ENCODE measurements at places on chromosomes 7 and 10. TPM values are rescaled to one million over a fixed set of nuclear protein-coding genes. Genes with fewer than 3 reads are reported as not detected.
A peak's percentile ranks its signal among the peaks of the same experiment; 100 is the strongest.

DNA sequence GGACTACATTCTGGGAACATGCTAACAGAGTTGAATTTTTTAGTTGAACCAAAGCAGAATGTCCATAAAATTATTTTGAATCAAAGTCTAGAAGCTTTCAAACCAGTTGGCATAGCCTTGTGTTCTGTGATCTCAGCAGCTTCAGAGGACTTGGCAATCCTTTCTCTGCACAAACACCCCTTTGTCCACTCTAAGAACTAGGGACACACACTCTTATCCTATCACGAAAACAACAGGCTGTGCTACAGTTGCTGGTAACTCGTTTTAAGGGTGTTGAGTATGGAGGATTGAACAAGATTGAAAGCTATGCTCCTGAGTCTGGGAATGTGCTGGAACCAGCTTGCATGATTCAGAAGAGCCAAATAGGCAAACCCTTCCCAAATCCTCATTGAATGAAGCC is 76.4 kb upstream of the PRSS58 start:
- H3K4me3 ChIP-seq: no peak overlapping the region
- no peaks in the 10 kb centered on the region for H3K27me3 ChIP-seq
- DNase-seq: no peak
- H3K4me1 ChIP-seq: no peaks in the 10 kb centered on the region
- no peak overlapping the region for H3K27ac ChIP-seq
- H3K36me3 ChIP-seq: no peaks in the 10 kb centered on the region

Gene NXPH1
- not detected for total RNA-seq

- no peaks in the 10 kb centered on the region for H3K4me1 ChIP-seq
- no peaks in the 10 kb centered on the region for H3K27me3 ChIP-seq
- H3K27ac ChIP-seq: no peak overlapping the region
- H3K36me3 ChIP-seq: no peaks in the 10 kb centered on the region
- H3K4me3 ChIP-seq: no peak overlapping the region
These were observed 44.5 kb upstream of the ACBD5 start for GRCh38 chr10:27285093-27285492.

GRCh38 chr10:129725482-129725881 is 238.6 kb downstream of the EBF3 start:
- H3K36me3 ChIP-seq: no peaks in the 10 kb centered on the region
- H3K27me3 ChIP-seq: no peaks in the 10 kb centered on the region
- DNase-seq: no peak
- no peak overlapping the region for H3K27ac ChIP-seq
- no peaks in the 10 kb centered on the region for H3K4me1 ChIP-seq
- H3K4me3 ChIP-seq: no peak overlapping the region

Gene GSDME
- 6.0 TPM for total RNA-seq

Gene ANKRD2
- not detected for total RNA-seq

- H3K27ac ChIP-seq: peak overlapping the region; percentile 54
- DNase-seq: no peak
- no peak overlapping the region for H3K4me3 ChIP-seq
- peaks cover 20% of the 10 kb centered on the region for H3K36me3 ChIP-seq
- H3K4me1 ChIP-seq: peaks cover 72% of the 10 kb centered on the region
These were observed 41.4 kb downstream of the LRRC20 start for GRCh38 chr10:70341016-70341415.

Gene SPDYE5
- not detected for total RNA-seq

DNA sequence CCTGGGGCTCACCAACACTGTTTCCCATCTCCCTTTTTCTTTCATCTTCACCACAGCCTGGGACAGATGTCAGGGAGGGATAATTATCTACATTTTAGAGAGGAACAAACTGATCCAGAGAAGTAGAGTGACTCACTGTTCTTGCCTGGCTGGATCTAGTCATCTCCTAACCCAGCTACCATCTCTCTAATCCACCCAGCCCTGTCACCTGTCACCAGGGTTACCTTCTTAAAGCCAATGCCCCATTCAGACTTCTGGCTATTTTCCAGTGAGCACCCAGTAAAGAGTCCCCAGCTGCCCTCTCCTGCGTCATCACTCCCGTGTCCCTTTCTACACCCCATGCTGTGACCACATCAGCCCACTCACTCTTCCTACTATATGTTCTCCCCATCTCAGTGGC is 68.4 kb upstream of the DUSP5 start:
- no peak for DNase-seq
- H3K4me3 ChIP-seq: no peak overlapping the region
- H3K4me1 ChIP-seq: peaks cover 27% of the 10 kb centered on the region
- H3K36me3 ChIP-seq: no peaks in the 10 kb centered on the region
- H3K27ac ChIP-seq: no peak overlapping the region

Gene GIMAP7
- total RNA-seq: not detected

Gene TET1
- total RNA-seq: 2.2 TPM

DNA sequence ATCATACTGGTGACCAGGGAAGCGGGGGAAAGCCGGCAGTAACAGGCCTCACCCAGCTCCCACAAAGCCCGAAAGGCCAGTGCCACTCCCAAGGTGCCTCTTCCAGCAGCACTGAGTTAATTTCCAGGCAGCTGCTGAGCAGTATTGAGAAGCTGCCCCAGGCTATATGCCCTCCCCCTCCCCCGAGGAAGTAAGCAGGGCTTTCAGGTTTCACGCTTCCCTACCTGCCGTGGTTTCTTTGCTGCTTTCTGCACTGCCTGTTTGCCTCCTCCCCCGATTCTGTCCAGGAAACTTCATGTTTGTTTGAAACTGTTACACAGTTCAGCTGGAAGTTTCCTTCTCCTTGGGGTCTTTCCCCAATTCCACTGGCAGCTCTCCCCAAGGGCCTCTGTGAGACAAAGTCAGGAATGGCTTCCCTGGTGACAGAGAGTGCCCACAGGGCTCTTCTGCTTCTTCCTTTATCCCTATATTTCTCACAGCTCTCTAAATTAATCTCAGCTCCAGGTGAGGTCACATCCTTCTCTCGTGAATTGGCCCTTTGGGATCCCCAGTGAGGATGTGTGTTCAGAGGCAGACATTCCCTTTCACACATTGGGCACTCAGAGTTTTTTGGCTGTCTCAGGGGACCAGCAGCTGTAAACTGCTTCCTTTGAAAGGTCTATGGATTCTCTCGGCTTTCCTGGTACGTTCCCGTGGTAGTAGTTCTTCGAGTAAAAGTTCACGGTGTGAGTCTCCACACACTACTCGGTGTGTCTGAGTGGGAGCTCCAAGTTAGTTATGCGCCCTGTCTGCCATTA is 19.4 kb downstream of the C1GALT1 start:
- peaks cover 5% of the 10 kb centered on the region for H3K4me1 ChIP-seq
- no peaks in the 10 kb centered on the region for H3K27me3 ChIP-seq
- H3K36me3 ChIP-seq: peaks cover 28% of the 10 kb centered on the region

Gene LIPK
- not detected for total RNA-seq

Gene TAS2R41
- total RNA-seq: not detected

GRCh38 chr7:133360201-133360600 is 107.3 kb downstream of the EXOC4 start:
- H3K4me3 ChIP-seq: no peak overlapping the region
- H3K36me3 ChIP-seq: no peaks in the 10 kb centered on the region
- no peak for DNase-seq
- no peak overlapping the region for H3K27ac ChIP-seq
- H3K4me1 ChIP-seq: peaks cover 5% of the 10 kb centered on the region

DNA sequence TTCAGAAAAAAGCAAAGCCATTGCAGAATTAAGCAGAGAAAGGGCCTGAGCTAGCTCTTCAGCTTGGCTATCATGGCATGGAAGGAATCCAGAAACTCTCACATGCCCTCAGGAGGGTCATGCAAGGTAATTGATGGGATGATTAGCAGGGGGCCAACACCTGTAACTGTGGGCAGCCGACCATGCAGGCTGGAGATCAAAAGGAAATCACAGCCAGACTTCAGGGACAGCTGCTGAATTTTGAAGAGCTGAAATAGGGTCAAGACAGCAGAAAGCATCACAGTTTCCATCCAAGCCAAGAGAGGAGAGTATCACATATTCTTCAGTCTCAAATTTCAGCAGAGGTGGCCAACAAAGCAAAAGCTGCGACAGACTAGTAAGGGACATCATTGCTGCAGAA is 239.6 kb upstream of the STEAP1 start:
- no peaks in the 10 kb centered on the region for H3K27me3 ChIP-seq
- H3K4me3 ChIP-seq: no peak overlapping the region
- no peak for DNase-seq
- H3K27ac ChIP-seq: no peak overlapping the region
- H3K36me3 ChIP-seq: no peaks in the 10 kb centered on the region

Gene SLC29A3
- total RNA-seq: 3.4 TPM

DNA sequence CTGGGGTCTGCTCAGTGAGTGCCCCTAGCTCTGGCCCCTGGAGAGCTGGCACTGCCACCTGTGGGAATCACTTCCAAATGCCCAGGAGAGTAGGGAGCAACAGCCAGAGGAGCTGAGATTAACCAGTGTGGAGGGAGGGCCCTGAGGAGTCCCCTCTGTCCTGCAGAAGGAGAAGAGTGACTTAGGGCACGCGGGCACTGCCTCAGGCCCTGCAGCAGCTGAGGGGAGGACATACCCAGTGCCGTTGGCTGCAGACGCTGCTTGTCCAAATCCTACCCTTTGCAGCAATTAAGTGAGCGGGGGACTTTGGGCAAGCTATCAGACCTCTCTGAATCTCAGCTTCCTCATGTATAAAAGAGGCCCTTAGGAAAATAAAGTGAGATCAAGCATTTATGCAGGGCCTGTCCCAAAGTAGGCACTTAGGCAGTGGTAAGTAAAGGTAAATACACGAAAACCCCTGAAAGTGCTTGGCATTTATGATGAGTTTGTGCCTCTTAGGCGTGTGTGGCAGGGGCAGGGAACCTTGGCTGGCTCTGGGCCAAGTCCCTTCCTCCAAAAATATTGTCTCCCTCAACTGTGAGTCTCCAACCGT is 16.9 kb downstream of the PRF1 start:
- no peak overlapping the region for H3K27ac ChIP-seq
- H3K27me3 ChIP-seq: no peaks in the 10 kb centered on the region
- no peak overlapping the region for H3K4me3 ChIP-seq
- peaks cover 6% of the 10 kb centered on the region for H3K4me1 ChIP-seq
- H3K36me3 ChIP-seq: no peaks in the 10 kb centered on the region

- no peak overlapping the region for H3K27ac ChIP-seq
- H3K27me3 ChIP-seq: no peaks in the 10 kb centered on the region
- DNase-seq: no peak
- H3K4me3 ChIP-seq: no peak overlapping the region
These were observed 323.3 kb upstream of the KAT6B start for GRCh38 chr10:74502963-74503608.

- DNase-seq: no peak
- H3K4me3 ChIP-seq: no peak overlapping the region
- H3K27ac ChIP-seq: no peak overlapping the region
- no peaks in the 10 kb centered on the region for H3K36me3 ChIP-seq
- H3K27me3 ChIP-seq: no peaks in the 10 kb centered on the region
These were observed 63.3 kb downstream of the IMMP2L start for GRCh38 chr7:111499027-111499426.

DNA sequence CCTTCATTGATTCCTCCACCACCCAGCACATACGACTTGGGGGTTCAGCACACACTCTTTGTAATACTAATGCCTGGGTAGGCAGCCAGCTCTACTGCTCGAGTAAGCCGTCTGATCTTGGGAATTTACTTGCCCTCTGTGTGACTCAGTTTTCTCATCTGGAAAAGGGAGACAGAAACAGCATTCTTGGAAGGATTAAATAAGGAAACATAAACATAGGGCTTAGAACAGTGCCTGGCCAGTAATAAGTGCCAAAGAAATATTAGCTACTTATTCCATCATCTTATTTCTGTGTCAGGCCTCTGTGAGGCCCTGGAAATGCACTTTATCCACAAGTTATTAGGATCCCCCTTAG is 130.1 kb downstream of the TNS3 start:
- H3K4me1 ChIP-seq: peaks cover 4% of the 10 kb centered on the region
- no peak overlapping the region for H3K4me3 ChIP-seq
- no peaks in the 10 kb centered on the region for H3K27me3 ChIP-seq

DNA sequence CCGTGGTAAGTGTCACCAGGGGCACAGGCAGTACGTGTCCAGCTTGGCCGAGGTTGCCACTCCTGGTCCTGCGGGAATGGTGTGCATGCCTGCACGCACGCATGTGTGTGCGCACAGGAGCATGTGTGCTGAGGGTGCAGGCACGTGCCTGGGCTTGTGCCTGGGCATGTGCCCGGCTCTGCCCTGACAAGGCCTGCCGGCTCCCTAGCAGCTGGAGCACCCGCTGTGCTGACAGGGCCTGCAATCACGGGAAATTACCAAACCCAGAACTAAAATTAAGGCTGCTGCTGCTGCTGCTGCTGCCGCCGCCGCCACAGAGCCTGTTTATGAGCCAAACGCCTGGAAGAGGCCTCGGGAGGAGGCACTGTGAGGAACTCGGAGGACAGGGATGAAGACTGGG is 28.7 kb downstream of the GHRHR start:
- no peaks in the 10 kb centered on the region for H3K27me3 ChIP-seq
- DNase-seq: no peak
- no peaks in the 10 kb centered on the region for H3K4me1 ChIP-seq
- H3K36me3 ChIP-seq: no peaks in the 10 kb centered on the region
- no peak overlapping the region for H3K4me3 ChIP-seq

DNA sequence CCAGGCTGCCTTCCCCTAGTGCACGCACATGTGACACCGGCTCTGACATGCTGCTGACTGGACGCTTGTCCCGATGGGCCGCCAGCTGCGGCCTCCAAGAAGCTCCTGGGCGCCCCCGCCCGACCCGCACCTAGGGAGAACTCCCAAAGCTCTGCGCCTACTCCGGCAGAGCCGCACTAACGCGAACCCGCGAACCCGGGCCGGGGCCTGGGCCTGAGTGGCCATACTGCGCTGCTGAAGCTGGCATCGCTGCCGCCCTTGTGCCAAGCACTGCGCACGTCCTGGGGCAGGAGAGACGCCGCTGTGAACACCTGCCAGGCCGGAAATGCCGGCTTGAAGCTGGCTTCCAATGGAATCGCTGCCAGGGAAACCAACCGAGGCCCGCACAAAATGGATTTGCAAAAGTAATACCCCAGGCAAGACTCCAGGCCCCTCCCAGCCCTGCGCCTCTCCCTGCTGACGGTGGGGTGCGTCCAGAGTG is 85.1 kb downstream of the WASHC2A start:
- no peak overlapping the region for H3K27ac ChIP-seq
- no peaks in the 10 kb centered on the region for H3K27me3 ChIP-seq
- H3K36me3 ChIP-seq: no peaks in the 10 kb centered on the region
- DNase-seq: no peak
- H3K4me1 ChIP-seq: no peaks in the 10 kb centered on the region

Gene HTRA1
- total RNA-seq: not detected

Gene NRBF2
- total RNA-seq: 26.1 TPM

GRCh38 chr10:110822712-110823311 is 48.9 kb upstream of the PDCD4 start:
- H3K27ac ChIP-seq: no peak overlapping the region
- no peaks in the 10 kb centered on the region for H3K4me1 ChIP-seq
- no peaks in the 10 kb centered on the region for H3K27me3 ChIP-seq
- H3K4me3 ChIP-seq: no peak overlapping the region
- no peak for DNase-seq

- H3K4me3 ChIP-seq: no peak overlapping the region
- peaks cover 6% of the 10 kb centered on the region for H3K4me1 ChIP-seq
- H3K27ac ChIP-seq: no peak overlapping the region
These were observed 203.2 kb downstream of the ARL4A start for GRCh38 chr7:12890586-12890985.

GRCh38 chr10:93465806-93466675 is 16.1 kb downstream of the MYOF start:
- DNase-seq: no peak
- no peaks in the 10 kb centered on the region for H3K36me3 ChIP-seq

- H3K27me3 ChIP-seq: no peaks in the 10 kb centered on the region
- no peak for DNase-seq
- H3K27ac ChIP-seq: no peak overlapping the region
- H3K4me1 ChIP-seq: no peaks in the 10 kb centered on the region
These were observed 836 bp downstream of the DPYSL4 start for GRCh38 chr10:132187430-132188138.

- no peaks in the 10 kb centered on the region for H3K36me3 ChIP-seq
- H3K4me1 ChIP-seq: no peaks in the 10 kb centered on the region
- no peaks in the 10 kb centered on the region for H3K27me3 ChIP-seq
- H3K4me3 ChIP-seq: no peak overlapping the region
- H3K27ac ChIP-seq: no peak overlapping the region
These were observed 112.7 kb downstream of the RBM20 start for GRCh38 chr10:110756876-110757275.
